ENCODE measurements at places on chromosomes 13 and 19.

DNA sequence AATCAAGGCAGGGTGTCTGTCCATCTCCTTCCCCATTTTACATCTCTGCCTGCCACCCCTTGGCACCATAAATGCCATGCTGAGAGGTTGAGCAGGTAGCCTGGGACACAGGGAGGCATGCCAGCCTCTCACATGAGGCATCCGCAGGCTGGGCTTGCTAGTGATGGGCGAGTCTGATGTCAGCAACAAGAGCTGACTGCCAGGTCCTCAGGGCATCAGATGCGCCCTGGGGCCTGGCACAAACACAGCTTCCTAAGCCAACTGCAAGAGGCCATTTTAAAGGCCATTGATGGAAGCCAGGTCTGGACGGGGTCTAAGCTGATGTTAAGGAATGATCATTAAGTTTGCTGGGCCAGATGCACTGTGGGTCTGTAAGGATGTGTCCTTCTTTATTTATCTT lies 34.6 kb downstream of the MYH14 start:
- no peak for DNase-seq

DNA sequence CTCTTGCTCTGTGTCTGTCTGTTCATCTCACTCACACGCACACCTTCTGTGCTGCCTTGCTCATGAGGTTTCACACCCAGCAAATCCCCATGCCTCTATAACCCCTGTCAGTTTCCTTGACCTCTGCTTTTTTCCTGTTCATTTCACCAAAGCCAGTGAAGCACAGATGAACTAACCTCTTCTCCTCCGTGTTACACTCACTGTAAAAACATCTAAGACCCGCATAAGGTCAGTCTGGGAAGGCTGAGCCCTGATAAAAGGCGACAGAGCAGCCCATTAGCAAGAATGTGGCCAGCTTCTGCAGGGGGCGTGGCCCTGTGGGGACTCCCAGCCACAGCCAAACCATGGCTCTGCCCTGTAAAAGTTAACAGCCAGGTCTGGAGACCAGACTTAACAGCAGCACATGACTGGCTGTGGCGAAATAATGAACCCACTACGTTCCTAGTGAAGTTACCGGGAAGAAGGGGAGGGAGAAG lies 42.8 kb upstream of the NPAS1 start:
- no peak for DNase-seq

DNA sequence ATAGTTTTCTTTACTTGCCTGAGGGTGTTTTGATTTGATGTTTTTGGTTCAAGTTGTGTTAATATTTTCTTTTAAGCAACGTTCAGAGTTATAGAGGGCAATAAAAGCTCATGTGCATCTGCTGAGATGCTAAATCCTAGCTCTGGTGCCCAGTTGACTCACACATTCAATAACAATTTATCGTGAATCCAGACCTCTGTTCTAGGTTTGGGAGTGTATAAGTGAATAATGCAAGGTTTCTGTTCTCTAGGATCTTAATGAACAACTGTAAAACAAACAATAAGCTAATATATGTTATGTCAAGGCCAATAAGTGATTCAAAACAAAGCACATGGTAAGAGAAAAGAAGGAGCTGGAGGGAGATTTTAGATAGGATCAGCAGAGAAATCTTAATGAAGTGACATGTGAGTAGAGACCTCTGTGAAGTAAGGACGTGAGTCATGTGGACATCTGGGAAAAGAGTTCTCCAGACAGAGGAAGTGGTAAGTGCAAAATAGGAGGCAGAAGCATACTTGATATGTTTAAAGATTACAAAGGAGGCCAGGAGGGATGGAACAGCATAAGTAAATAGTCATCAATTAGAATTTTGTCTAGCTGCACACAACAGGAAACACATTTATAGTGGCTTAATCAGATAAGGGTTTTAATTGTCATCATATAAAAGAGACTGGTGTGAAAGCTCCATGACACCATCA lies 278.5 kb upstream of the HTR2A start:
- no peak for DNase-seq

GRCh38 chr19:14139944-14140343 lies 3.6 kb upstream of the ASF1B start:
- DNase-seq, result no peak

GRCh38 chr13:29878101-29878500 lies 27.7 kb upstream of the UBL3 start:
- no peak for DNase-seq

DNA sequence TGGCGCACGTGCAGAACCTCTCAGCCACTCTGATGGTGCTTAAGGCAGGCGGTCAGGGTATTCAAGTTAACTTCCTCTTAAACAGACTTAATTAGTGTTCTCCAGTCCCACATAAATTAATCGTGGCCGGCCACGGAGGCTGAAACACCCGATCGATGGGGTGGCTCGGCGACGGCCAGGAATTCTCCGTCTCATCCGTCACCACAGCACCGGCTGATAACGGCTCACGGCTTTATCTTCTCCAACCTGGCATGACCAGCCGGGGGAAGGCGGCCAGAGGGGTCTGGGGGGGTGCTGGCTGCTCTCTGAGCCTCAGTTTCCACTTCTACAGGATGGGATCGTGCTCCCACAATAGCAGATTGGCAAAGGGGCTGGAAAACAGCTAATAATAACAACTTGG lies 32.6 kb upstream of the TCF3 start:
- DNase-seq, result no peak

DNA sequence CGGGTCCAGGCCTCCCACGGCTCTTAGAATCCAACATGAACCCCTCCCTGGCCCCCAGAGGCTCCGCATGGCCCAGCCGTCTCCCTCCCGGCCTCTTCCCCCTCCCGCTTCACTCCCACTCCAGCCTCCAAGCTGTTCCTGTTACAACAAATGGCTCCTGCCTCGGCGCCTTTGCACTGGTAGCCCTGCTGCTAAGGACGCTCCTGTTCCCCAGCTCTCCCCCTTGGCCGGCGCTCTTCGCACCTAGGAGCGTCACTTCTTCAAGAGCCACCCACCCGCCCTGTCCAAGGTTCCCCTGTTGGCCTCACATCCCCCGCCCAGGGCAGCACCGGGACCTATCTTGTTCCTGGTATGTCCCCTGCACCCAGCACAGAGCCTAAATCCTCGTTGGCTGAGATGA lies 9.4 kb downstream of the CCDC124 start:
- DNase-seq, result no peak

DNA sequence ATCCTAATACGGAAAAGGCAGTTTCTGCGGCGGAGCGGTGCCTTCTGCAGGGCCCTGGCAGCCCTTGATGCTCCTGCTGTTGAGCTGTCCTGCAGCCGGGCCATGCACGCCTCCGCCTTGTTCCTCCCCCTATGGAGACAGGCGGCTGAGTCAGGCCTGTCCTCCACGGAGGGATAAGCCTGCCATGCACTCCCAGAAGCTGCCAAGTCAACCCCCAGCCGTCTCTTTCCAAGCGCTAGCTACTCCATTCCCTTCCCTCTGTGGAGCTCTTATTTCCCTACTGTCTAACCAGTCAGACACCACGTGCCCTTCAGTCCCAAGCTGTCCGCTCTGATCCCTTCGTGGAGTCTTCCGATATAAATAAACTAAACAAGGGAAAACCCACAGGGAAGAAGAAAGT lies 197.0 kb downstream of the COL4A1 start:
- DNase-seq, result no peak

DNA sequence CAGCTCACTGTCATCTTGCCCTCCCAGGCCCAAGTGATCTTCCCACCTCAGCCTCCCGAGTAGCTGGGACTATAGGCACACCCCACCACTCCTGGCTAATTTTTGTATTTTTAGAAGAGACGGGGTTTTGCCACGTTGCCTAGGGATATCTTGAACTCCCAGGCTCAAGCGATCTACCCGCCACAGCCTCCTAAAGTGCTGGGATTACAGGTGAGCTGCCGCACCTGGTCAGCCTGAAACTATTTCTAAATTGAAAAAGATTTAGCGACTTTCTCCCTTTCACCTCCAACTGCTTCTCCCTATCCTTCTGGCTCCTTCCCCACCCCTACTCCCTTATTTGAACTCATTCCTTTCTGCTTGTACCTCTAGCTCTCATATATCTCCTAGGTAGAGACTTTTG lies 19.8 kb upstream of the NAA16 start:
- DNase-seq, result no peak

GRCh38 chr13:65330691-65331090 lies 1899.4 kb downstream of the PCDH9 start:
- DNase-seq, result no peak

DNA sequence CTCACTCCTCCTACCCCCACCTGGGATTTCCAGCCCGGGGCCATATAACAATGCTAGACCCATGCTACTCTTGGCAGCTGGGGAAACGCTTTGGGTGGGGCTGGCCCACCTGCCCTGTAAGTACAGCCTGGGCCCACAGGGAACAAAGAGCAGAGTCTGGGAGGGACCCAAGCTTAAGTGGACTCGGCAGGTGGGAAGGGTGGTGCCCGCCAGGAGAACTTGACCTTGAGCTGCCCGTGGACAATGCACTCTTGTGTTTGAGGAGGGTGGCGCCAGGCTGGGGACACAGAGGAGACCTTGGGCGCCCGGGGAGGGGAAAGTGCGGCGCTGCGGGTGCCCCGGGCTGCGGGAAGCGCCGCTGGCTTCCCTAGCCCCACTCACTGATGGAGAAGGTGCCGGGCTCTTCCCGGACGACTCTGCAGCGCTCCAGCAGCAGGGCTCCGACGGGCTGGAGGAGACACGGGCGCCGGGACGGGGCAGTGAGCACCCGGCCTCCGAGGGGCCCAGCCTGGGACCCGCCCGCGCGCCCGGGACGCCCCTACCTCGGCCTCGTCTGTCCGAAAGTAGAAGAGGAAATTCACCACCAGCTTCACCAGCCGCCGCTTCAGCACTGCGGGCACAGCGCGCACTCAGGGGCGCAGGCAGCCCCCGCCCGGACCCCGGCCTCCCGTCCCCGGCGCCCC lies 607 bp downstream of the PLEKHJ1 start:
- DNase-seq, result no peak

DNA sequence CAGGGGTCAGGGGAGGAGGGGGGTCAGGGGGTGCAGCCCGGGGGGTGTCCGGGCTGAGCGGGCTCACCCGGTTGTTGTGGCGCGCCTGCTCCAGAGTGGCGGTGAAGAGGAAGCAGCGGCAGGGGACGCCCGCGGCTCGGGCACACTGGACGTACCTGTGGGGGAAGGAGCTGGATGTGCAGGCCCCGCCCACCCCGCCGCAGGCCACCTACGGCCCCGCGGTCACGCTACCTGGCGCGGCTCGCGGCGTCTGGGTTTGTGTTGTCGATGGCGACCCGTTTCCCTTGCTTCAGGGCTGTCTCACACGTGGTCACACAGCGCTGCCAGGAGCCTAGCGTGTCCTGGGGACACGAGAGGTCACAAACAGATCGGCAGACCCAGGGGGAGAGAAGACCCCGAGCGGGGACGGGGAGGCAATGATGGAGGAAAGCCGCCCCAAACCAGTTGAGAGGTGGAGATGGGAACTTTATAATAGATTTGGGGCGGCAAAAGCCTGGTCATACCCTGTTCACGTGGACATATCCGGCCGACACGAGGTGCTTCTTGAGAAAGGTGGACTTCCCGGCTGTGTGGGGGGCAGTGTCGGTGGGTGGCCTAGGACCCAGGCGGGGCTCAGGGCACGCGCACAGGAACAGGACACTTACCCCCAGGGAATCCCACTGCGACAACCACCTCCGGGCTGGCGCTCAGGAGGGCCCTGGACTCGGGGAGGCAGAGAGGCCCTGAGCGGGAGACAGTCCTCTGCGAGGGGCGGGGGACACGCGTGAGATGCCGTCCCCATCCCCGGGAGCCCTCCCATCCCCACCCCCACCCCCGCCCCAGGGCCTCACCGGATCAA lies 5.6 kb downstream of the PNKP start:
- no peak for DNase-seq
